ENCODE measurements at places on chromosomes 13 and 19.

GRCh38 chr19:35514282-35514809 lies 897 bp upstream of the DMKN start:
- DNase-seq, result no peak

GRCh38 chr19:35739275-35740107 lies 2.8 kb downstream of the IGFLR1 start:
- no peak for DNase-seq

DNA sequence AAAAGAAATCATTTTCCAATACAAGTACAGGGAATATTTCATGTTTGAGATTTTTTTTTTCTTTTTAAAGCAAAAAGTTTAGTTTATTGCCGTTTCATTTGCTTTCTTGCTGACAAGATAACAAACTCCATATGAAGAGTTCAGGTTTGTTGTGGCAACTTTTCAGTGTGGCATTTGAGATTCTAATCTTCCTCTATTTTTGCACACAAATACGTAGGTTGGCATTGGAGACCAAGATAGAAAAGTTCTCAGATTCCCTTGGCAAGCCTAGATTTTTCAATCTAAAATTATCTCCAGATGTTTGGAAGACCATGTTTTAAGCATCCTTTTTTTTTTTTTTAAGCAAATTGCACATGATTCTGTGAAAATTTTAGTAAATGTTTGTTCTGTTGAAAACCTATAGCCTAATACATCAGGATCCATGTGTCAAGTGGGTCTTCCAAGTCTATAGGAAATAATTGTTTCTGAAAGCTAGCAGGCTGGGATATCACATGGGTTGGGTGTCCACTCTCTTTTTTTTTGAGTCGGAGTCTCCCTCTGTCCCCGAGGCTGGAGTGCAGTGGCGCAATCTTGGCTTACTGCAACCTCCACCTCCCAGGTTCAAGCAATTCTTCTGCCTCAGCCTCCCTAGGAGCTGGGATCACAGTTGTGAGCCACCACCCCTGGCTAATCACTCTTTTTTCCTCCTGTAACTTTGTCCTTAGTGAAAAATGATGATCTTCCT lies 2.6 kb downstream of the GARRE1 start:
- DNase-seq, result no peak

GRCh38 chr13:73714522-73714921 lies 419.7 kb downstream of the KLF12 start:
- DNase-seq, result no peak

DNA sequence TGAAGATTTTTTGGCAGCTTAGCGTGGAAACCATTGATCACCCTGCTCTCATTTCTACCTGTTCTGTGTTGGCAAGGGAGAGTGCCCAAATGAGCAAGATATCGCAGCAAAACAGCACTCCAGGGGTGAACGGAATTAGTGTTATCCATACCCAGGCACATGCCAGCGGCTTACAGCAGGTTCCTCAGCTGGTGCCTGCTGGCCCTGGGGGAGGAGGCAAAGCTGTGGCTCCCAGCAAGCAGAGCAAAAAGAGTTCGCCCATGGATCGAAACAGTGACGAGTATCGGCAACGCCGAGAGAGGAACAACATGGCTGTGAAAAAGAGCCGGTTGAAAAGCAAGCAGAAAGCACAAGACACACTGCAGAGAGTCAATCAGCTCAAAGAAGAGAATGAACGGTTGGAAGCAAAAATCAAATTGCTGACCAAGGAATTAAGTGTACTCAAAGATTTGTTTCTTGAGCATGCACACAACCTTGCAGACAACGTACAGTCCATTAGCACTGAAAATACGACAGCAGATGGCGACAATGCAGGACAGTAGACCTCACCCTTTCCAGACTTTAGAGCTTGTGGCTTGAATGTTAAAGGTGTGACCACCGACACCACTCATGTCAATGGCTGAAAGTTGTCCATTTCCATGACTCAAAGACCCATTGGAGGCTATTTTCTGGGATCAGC lies 5.8 kb downstream of the CEBPG start:
- no peak for DNase-seq

GRCh38 chr13:75870397-75870903 lies 234.3 kb downstream of the LMO7 start:
- peak; percentile 7 for DNase-seq

- DNase-seq, result peak; percentile 37
These were observed 5.4 kb upstream of the NTN5 start for GRCh38 chr19:48678201-48678600.

DNA sequence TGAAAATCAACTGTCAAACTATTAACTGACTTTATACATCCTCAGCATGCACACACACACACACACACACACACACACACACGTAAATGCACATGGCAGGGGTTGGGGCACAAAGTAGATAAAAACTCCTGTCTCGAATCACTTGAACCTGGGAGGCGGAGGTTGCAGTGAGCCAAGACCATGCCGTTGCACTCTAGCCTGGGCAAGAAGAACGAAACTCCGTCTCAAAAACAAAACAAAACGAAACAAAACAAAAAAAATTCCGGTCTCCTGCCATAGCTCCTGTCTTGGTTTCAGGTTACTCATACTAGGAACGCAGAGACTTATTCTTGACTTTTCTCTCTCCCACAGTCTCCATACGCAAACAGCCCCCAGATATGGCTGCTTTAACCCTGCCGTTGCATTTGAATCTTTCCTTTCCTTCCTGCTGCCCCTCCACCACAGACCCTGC lies 148.9 kb downstream of the SHISA2 start:
- DNase-seq, result no peak

DNA sequence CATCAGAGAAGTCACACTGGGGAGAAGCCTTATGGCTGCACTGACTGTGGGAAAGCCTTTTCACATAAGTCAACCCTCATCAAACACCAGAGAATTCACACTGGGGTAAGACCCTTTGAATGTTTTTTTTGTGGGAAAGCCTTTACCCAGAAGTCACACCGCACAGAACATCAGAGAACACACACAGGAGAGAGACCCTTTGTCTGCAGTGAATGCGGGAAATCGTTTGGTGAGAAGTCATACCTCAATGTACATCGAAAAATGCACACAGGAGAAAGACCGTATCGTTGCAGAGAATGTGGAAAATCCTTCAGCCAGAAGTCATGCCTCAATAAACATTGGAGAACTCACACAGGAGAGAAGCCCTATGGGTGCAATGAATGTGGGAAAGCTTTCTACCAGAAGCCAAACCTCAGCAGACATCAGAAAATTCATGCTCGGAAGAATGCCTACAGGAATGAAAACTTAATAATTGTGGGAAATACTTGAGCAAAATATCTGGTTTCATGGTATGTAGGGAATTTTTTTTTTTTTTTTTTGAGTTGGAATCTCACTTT lies 30.7 kb downstream of the ZNF793 start:
- DNase-seq, result no peak

GRCh38 chr13:23462815-23463559 lies 29.5 kb upstream of the SACS start:
- DNase-seq, result no peak

DNA sequence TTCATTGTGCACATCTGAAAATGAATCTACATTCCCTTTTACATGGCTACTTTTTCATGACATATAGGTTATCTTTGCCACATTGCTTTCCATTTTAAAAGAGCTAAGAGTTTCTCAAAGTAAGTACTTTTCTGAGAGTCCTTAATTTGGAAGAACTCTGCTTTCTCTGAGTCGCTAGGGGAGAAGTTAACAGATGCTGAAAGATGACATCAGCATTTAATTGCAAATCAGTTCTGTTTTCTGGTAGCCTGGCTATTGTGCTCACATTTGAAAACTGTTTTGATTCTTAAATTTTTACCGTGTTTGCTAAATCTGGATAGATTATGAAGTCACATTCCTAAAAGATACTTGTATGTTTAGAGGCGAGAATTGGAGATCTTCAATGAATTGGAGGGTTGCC lies 107.7 kb upstream of the C1QTNF9B start:
- no peak for DNase-seq

DNA sequence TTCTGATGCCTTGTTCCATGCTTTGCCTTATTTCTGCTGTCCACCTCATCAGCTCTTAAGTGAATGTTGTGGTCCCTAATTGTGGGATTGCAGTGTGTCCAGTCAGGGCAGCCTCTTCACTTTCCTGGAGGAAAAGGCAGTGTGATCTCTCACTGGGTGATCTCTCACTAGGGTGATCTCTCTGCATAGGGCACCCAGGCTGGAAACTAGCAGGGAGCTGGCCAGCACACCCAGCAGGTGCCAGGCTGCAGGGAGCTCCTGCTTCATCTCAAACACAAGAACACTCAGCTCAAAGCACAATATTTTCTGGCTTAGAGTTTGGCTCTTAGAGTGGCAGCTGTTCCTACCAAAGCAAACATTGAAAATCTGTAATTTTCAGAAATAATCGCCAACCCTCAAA lies 36.5 kb upstream of the TSHZ3 start:
- no peak for DNase-seq

GRCh38 chr19:45881909-45882528 lies 3.9 kb downstream of the IRF2BP1 start:
- no peak for DNase-seq

DNA sequence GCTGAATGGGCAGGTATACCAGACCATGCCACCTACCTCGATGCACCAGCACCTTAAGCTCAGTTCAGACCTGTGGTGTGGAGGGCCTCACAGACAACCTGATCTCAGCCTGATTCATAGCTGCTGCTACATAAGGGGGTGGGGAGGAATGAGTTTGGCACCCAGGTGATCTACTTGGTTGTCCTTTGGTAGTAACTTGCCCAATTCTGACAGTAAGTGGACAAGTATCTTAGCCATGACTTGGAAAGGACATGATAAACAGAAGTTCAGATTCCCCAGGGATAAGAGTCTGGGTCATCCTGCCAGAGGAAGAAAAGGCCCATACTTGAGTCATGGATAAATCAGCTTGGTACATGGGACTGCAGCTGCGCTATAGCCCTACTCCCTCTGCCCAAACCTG lies 28.4 kb upstream of the SOHLH2 start:
- no peak for DNase-seq

GRCh38 chr13:110012102-110012739 lies 225.8 kb upstream of the IRS2 start:
- DNase-seq, result no peak

GRCh38 chr13:33182729-33183128 lies 102.8 kb downstream of the STARD13 start:
- DNase-seq, result no peak

DNA sequence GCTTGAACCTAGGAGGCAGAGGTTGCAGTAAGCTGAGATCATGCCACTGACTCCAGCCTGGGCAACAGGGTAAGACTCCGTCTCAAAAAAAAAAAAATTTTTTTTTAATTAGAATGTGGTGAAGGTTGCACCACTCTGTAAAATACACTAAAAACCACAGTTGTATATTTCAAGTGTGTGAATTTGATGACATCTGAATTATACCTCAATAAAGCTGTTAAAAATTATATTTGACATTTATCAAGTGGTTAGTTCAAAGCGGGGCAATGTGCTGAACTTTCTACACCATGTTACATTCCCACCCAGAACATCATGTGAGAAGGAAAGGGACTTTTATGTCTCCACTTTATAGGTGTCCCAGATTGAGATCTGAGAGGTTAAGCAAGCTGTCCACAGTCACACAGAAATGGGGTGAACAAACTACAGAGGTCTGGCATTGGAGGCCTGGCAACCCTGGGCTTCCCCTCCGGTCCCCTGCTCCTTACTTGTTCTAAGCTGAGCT lies 5.9 kb upstream of the S1PR5 start:
- DNase-seq, result no peak

- no peak for DNase-seq
These were observed 19.6 kb downstream of the MTMR6 start for GRCh38 chr13:25267715-25268114.

DNA sequence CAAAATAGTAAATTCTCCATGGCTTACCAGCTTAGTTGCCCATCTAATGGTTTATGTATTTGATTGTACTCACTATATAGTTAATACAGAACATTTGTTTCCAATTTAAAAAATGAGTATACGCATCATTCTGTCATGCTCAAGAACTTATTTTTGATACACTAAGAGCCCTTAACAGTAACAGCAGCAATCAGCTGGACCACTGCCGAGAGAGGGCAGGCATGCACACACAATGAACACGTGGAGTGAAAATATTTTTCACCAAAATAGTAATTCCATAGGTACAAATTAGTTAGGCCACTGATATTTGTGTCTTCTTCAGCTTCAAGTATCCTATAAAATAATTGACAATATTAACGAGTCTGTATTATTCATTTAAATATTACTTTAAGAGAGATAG lies 109.9 kb downstream of the KLF12 start:
- DNase-seq, result no peak

DNA sequence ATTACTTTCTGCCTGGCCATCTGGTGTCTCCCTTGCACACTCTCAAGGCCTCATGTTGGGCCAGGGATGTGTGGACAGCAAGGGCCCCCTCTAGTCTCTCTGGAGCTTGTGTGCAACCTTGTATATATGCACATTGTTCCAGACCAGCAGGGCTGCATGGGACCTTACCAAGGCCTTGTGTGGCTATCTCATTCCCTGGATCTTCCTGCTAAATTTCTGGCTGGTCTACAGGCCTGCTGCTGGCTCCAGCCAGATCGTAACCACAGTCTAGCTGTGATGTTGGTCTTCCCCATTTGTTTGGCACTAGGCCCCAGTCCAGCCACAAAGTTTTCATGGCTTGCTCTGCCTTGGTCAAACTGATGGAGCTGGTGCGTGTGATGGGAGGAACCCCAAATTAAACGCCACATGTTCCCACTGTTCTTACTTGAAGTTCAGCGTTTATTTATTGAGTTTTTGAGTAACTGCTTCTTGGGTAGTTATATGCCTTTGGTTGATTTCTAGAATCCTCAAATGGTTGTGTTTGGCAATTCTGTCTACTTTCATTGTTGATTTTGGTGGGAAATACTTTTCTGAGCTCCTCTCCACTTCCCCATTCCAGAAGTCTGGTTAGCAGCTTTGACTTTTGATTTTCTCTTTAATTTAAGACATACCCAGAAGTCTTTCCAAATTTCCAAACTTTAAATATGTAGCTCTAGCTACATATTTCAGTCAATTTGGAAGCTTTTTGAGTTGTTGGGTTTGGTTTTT lies 56.4 kb downstream of the SIPA1L3 start:
- no peak for DNase-seq

DNA sequence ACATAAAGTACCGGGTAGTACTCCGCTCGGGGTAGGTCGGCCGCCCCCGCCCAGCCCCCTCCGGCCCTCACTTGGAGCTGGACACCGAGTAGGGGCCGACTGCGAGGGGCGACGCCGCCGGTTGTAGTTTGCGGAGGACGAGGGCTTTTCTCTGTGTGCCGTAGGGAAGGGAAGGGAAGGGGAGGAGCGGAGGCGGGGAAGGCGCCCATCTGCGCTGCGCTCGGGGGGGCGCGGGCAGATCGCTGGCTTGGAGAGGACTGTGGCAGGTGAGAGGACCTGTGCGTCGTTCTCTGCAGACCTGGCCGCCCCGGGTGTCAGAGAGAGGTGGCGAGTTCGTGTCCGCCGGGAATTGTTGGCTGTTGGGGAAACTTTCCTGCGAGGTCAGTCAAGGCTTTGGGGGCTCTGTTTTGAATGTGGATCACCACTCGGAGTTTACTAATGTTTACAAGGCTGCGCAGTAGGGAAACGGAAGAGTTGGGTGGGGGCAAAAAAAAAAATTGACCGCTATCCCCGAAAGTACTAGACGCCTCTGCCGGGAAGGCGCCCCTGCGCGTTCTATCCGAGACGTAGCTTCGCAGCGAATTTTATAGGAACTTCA lies 1.4 kb downstream of the ING1 start:
- DNase-seq, result no peak

All from hematopoietic multipotent progenitor cell treated with erythropoietin and hydrocortisone succinate and interleukin-3 and kit ligand, for 15 days (in vitro differentiated cells).